ENCODE measurements at places on chromosomes 3 and 15.

DNA sequence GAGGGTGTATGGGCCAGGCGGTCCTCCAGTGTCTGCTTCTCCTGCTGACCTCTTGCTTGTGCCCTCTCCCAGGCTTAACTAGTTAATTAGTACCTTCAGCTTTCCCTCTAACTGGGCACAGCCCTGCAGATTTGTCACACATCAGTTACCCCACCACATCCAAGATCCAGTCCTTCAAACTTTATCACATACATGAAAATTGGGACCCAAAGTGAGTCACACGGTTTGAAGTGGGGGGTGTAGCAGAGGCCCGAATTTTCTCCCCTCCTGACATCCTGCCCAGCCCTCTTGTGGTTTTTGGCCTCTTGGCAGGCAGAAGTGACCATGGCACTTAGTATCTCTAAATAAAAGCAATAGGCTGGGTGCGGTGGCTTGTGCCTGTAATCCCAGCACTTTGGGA is 3.9 kb downstream of the MAPKAPK3 start:
- DNase-seq, result no peak

- no peak for DNase-seq
Observed at GRCh38 chr3:70053293-70053692, 53.8 kb downstream of the SAMMSON start.

DNA sequence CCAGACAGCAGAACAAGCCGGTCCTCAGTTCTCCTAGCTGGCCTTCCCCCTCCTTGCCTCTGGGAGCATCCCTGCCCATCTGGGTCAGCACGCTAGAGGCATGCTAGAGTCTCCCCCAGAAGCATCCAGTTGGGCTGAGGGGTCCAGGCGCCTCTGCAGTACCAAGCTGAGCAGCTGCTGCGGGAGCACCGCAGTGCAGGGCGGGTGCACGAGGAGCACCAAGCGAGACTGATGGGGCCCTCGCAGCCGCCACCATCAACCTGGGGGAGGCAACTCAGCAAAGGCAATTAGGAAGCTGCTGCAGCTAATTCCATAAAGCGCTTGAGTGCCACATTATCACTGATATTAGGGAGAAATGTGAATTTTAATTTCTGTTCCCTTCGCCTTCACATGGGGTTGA is 12.4 kb downstream of the CACNA2D3 start:
- no peak for DNase-seq

- DNase-seq, result no peak
Observed at GRCh38 chr3:48516571-48516970, 12.6 kb upstream of the SHISA5 start.

DNA sequence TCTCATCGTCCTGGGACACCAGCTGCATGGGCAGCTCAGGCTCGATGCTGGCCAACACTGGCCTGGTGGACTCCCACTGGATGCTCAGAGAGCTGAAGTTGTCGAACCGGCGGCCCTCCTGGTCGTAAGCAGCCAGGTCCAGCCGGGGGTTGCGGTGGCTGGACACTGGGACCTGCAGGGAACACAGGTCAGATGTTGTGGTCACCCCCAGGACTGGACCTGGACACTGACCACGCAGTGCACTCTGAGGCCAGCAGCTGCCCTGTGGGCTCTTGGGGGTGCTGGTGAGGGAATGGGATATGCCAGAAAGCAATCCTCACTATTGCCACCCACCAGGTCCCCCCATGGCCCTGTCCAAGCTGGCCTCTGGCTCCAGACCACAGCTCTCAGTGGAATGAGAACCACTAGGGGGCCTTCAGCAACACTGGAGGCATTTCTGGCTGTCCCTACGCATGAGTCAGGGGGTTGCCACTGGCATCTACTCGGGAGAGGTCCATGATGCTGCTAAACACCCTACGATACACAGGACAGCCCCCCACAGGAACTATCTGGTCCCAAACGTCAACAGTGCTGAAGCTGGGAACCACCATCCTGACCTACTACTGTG is 66.1 kb downstream of the NUP210 start:
- DNase-seq, result no peak

- peak; percentile 85 for DNase-seq
Observed at GRCh38 chr3:136752422-136753325, 496 bp upstream of the STAG1 start.

DNA sequence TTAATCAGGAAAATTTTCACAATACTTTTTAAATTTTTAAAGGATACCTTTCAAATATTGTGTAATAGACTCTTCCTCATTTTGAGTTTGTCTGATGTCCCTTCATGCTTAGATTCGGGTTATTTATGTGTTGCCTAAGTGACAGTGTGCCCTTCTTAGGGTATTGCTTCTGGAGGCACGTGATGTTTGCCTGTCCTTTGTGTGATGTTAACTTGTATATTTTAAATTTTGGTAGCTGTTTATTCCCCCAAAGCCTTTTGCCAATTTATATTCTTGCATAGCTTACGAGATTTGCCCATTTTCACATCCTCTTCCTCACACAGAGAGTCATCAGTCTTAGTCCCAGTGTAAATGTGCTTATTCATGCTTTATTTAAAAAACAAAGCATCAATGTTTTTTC is 433.1 kb downstream of the EPHB1 start:
- no peak for DNase-seq

DNA sequence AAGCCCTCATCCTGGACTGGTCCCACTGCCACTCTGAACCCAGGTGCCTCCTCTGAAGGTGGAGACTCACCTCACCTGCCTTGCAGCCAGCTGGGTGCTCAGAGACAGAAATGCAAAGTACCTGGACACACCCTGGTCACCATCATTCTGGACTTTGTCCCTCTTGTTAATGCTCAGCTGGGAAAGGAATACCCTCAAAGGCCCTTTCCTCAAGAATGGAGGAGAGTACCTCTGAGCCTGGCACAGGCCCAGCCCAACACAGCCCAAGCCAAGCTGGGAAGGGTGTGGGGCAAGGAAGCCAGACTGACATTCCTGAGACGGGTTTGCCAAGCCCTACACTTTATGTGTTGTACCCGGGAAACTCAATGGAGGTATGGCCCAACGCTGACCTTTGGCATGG is 983 bp upstream of the ALAS1 start:
- DNase-seq, result no peak

DNA sequence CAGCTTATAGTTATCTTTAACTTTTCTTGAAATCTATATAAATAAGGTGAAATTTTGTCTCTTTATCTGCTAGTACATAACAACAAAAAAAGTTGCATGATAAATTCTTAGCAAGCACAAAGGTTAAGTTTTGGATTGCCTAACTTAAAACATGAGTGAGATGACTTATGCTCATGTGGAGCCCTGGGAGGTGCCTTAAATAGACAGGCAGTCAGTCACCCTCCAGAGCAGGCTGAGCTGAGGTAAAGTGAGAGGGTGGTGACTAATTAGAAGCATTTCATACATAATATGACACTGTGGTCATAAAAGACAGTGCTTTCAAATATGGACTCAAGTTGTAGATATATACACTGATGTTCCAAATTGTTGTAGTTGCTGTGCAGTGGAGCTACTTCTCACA is 14.6 kb upstream of the MME start:
- no peak for DNase-seq

- no peak for DNase-seq
Observed at GRCh38 chr15:22956978-22957260, 23.2 kb downstream of the CYFIP1 start.

DNA sequence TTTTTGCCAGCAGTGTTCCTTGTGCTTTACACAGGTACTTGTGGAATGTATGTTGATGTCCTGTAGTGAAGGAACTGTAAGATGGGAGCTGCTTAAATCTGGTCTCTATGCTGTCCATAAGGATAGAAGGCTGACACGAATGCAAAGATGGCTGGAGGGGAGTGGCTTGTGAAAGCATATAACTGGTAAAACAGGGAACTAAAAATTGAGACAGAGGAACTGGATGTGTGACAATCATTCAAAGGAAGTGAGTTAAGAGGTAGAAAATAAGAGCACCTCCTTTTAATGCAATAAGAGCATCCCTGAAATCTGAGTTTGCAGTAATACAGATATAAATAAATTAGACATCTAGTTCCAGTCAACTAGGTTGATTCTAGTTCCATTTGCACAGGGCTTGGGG is 35.2 kb downstream of the RNF13 start:
- no peak for DNase-seq

GRCh38 chr3:11705049-11705448 is 61.3 kb upstream of the VGLL4 start:
- DNase-seq, result no peak

- DNase-seq, result no peak
Observed at GRCh38 chr3:80233576-80233975, 465.8 kb upstream of the ROBO1 start.

- DNase-seq, result no peak
Observed at GRCh38 chr3:89116476-89116875, 9.1 kb downstream of the EPHA3 start.

DNA sequence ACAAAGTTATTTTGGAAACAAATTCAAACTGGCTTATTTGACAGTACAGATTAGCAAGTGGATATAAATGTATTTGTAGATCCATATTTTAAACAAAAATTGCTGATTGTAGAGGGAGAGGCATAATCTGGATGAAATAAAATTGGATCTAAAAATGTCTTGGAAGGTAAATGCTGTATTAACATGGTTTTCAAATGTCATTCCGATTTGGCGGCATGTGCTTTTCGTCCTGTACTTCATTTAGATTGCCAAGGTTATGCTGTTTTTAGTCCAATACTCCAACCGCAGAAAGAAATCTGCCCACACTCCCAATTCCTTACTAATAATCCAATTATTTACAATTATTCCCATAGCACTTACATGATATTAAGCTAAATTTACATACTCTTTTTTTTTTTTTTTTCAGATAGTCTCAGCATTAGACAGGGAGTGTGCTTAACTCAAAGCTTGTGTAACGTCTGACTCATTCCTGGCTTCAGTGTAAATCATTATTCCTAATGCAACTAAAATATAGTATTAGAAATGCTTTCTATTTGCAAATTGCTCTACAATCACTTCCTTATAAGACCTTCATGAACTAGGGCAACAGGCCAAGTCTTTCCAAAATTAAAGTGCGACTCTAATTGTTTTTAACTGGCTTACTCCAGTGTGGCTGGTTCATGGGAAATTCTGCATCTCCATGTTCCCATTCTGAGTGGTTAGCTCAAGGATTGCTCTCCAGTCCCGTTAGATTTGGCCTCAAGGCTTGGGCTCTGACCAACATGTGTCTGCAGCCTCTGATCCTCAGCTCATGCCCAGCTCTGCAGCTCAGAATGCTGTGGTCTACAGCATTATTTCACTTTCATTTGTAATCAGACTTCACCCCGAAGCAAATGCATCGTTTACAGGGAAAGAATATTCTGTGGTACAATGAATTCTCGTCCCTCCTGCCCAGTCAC is 103.9 kb downstream of the FBN1 start:
- DNase-seq, result no peak

DNA sequence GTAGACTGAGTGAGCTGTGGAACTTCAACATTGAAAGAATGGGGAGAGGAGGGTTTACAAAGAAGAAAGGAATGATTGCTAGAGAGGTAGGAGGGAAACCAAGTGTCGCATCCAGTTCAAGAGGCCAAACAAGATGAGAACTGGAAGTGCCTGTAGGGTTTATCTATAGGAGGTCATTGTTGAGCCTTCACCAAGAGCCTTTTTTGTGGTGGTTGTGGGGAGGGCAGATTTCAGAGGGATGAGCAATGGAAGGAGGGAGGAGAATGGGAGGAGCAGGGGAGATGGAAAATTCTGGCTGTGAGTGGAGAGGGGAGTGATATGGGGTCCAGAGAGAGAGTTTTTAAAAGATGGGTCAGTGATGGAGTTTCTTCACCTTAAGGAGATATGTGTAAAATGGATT is 8.5 kb downstream of the PDIA5 start:
- DNase-seq, result no peak

DNA sequence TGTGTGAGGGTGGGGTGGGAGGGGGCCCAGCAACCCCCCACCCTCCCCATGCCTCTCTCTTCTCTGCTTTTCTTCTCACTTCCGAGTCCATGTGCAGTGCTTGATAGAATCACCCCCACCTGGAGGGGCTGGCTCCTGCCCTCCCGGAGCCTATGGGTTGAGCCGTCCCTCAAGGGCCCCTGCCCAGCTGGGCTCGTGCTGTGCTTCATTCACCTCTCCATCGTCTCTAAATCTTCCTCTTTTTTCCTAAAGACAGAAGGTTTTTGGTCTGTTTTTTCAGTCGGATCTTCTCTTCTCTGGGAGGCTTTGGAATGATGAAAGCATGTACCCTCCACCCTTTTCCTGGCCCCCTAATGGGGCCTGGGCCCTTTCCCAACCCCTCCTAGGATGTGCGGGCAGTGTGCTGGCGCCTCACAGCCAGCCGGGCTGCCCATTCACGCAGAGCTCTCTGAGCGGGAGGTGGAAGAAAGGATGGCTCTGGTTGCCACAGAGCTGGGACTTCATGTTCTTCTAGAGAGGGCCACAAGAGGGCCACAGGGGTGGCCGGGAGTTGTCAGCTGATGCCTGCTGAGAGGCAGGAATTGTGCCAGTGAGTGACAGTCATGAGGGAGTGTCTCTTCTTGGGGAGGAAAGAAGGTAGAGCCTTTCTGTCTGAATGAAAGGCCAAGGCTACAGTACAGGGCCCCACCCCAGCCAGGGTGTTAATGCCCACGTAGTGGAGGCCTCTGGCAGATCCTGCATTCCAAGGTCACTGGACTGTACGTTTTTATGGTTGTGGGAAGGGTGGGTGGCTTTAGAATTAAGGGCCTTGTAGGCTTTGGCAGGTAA is 8.1 kb downstream of the FAM131A start:
- DNase-seq, result no peak

GRCh38 chr3:160707187-160707794 is 30.3 kb downstream of the ARL14 start:
- peak; percentile 28 for DNase-seq

GRCh38 chr3:51637144-51637940 is 33.7 kb upstream of the TEX264 start:
- no peak for DNase-seq

DNA sequence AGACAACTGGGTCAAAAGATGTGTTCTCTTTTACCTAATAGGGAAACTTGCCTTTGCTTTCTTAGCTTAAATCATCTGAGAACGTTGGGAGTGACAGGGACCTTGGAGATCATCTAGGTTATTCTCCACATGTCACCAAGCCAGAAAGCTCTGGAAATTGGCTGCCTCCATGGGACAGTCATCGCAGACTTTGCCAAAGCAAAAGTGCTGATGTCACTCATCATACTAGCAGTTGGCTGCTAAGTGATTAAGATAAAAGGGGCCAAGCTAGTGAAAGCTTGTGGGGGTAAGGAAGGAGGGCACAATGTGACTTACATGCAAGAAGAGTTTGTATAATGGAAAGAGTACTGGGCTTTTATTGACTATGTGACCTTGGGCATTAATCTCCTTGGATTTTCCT is 198.0 kb upstream of the PFN2 start:
- no peak for DNase-seq

DNA sequence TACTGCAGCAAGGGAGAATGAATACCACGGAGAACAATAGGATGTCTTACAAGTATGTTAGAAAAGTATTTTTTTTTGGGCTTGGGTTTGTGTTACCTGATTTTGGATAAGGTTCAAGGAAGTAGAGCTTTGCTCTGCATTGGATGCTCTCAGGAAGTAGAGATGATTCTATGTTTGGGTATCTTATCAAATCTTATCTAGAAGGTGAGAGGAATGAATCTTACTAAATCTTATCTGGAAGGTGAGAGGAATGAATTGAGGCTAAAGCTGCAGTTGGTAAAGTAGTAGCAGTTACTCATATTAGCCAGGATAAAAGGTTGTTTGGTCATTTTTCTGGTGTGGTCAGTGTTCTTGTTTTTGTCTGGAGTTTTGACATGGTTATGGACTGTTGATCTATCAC is 17.4 kb downstream of the TFG start:
- no peak for DNase-seq
